Stimulated activated CD8-positive, alpha-beta memory T cell treated with anti-CD3 and anti-CD28 coated beads, Interleukin-4, amount 100 ng/mL, for 1 hour (primary cell): ENCODE measurements at places on chromosomes 1 and 21.

- no peak for DNase-seq
Measured at GRCh38 chr1:93668951-93669350, 12.7 kb downstream of the BCAR3 start.

DNA sequence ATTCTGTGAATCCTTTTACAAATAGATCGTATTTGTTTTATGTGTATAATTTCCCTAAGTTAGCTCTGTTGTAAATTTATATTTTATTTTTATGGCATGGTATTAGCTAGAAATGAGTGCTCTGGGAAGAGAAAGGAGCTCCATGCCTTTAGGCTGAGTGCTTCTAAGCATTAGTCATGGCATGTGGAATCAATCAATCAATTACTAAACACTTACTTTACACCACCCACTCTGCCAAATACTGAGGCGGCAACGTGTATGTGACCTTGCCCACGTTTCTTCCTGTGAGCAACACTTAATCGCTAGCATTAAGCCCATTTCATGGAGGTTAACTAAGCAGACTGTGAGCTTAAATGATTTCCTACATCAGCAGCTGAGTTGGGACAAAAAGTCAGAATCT, 7.2 kb upstream of the BECN2 start:
- no peak for DNase-seq

DNA sequence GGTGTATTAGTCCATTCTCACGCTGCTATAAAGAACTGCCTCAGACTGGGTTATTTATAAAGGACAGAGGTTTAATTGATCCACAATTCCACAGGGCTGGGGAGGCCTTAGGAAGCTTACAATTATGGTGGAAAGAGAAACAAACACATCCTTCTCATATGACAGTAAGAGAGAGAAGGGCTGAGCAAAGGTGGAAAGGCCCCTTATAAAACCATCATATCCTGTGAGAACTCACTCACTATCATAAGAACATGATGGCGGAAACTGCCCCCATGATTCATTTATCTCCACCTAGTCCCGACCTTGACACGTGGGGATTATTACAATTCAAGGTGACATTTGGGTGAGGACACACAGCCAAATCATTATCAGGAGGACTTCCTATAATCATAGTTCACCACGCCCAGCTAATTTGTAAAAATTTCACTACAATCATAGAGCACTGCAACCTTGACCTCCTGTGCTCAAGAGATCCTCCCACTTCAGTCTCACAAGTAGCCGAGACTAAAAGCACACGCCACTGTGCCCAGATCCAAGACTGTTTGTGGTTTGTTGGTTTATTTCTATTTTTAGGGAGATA, 164.9 kb downstream of the RERE start:
- no peak for DNase-seq

DNA sequence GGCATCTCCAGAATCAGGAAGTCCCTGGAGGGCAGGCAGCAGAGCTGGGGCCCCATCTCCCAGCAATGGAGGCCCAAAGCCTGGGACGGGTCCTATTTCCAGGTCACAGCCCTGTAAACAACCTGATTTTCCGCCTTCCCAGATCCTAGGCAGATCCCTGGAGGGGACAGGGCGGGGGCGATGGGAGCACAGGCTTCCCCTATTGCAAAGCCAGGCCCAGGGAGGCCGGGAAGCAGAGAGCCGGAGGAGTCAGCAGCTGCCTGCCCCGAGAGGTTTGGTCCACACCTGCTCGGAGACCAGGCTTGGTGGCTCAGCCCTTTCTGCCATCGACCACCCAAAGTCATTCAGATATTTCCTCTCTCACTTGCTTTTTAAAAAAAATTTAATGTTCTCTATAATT, 29.2 kb downstream of the CASZ1 start:
- no peak for DNase-seq

DNA sequence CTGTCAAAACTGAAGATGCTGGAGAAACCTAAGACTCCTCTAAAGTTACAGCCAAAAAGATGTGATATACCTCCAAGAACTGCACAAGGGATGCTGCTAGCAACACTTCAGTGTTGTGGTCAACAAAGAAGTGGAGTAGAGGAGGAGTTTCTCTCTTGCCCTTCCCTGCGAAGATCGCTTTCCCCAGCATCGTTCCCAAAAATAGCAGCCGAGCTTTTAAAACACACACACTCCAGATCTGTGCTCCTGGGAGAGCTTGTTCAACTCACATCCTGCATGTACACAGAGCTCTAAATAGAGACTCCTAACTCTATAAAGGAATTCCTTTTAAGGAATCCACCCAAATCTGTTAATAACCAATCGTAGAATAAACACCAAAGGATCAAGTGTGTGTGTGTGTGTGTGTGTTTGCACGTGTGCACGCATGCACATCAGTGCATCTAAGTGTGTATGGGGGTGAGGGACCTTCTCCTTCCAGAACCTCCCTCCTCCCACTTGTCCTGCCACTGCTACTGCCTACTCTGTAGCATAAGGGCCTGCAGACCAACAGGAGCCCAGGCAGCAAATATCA, 58.5 kb downstream of the PSMG1 start:
- no peak for DNase-seq
